Activated T-cell treated with anti-CD3 and anti-CD28 coated beads, Interleukin-2, amount 50 U/mL, for 72 hours (primary cell): ENCODE measurements at places on chromosomes 6 and 20. TPM values are rescaled to one million over a fixed set of nuclear protein-coding genes. Genes with fewer than 3 reads are reported as not detected.

NNAT gene
- 0.93 TPM for total RNA-seq

LRFN2 gene
- 0.12 TPM for total RNA-seq

GLP1R gene
- total RNA-seq = 2.1 TPM

BTBD9 gene
- total RNA-seq = 24.9 TPM

GRCh38 chr20:24542721-24543120 lies 73.3 kb downstream of the SYNDIG1 start:
- H3K27ac ChIP-seq = no peak overlapping the region
- H3K27me3 ChIP-seq = no peaks in the 10 kb centered on the region
- no peak for DNase-seq
- H3K4me3 ChIP-seq = no peak overlapping the region

DNA sequence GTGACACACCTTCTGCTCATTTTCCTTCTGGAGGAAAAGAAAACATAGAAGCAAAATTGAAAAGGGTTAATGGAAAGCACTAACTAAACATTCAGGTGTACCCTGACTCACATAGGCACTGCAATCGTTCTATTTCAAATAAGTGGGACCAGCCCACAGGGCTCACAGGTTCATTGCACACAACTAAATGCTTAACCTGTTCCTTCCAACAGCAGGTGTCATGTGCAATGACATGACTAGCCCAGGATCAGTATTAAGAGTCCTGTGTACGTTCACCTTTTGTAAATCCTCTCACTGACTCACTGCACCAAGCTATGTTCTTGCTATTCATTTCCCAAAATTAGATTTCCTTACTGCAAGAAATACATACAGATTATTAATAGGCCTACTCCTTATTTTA lies 151.3 kb downstream of the GMPR start:
- DNase-seq = no peak
- H3K4me3 ChIP-seq = no peak overlapping the region
- no peak overlapping the region for H3K27ac ChIP-seq
- no peaks in the 10 kb centered on the region for H3K27me3 ChIP-seq

DNA sequence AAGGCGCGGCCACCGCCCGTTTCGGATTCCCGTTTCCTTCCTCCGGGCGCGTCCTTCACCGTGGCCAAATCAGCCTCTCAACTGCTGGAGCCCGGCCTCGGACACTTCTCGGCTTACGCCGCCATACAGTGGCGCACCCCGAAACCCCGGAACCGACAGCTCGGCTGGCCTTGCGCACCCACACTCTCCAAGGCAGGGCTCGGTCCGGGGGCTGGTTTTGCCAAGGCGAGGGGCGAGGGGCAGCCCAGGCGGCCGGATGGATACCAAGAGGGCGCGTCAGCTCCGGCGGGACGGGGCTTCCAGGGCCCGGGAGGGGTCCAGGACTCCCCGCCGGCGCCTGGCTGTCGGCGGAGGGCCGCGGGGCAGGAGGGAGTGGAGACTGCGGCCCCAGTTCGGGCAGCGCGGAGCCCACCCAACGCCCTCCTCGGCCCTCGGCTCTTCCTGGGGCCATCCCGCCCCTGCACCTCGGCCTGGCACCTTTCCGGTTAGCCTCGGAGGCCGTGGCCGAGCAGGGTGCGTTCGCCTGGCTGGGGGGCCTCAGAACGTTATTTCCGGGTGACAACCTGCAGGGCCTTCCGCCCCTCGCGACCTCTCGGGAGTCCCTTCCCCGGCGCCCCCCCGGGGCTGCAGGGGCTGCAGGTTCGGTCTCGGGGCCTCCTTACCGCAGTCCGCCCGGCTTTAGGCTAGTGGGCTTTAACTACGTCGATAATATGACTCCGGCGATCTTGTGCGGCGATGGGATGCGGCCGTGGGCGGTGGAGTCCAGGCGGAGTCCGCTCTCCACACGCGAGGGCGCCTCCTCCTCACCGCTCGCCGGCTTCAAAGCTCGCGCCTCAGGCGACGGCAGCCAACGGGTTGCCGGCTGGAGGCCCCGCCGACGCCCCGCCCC lies 697 bp upstream of the CEP43 start:
- peak overlapping the region; percentile 87 for H3K4me3 ChIP-seq
- H3K27ac ChIP-seq = no peak overlapping the region
- H3K4me1 ChIP-seq = peaks cover 28% of the 10 kb centered on the region
- no peaks in the 10 kb centered on the region for H3K27me3 ChIP-seq
- peaks cover 3% of the 10 kb centered on the region for H3K36me3 ChIP-seq

DNA sequence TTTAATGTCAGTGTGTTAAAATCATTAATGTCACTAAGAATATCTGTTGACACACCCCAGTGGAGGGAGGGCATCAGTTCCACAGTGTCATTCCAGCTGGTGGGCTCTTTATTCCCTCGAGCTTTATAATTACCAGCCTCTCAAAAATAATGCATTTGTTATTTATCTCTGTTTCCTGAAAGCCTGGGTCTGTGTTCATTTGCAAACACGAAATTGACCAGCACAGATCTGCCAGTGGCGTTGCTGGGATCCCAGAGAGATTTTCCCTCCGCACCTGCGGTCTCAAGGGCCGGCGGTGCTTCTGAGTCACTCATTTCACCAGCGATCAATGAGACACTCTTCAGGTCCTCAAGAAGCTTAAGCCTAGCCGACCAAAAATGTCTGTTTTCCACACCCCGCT lies 5.7 kb upstream of the PYGB start:
- peaks cover 5% of the 10 kb centered on the region for H3K36me3 ChIP-seq
- H3K4me1 ChIP-seq = peaks cover 43% of the 10 kb centered on the region
- no peak for DNase-seq

GRCh38 chr6:4270001-4270400 lies 134.6 kb upstream of the ECI2 start:
- H3K4me3 ChIP-seq = no peak overlapping the region
- no peaks in the 10 kb centered on the region for H3K4me1 ChIP-seq
- no peak overlapping the region for H3K27ac ChIP-seq
- DNase-seq = no peak
- H3K27me3 ChIP-seq = peaks cover 26% of the 10 kb centered on the region
- no peaks in the 10 kb centered on the region for H3K36me3 ChIP-seq
